ENCODE measurements at places on chromosomes 7 and 10.

DNA sequence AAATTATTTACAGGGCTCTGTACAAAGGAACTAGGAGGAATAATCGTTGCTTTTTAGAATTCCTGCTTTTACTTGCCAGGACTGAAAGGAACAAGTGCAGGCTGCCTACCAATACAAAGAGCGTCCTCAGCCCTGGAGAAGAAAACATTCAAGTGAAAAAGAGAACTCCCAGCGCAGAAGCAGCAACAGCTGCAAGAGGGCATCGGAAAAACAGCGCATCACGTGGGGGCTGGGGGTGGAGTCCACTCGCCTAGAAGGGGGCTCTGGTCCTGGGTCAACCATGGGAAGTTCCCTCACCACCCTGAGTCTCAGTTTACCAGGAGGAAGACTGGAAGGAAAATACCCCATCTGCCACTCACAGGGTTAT is 385 bp upstream of the C10orf90 start:
- DNase-seq, result no peak

DNA sequence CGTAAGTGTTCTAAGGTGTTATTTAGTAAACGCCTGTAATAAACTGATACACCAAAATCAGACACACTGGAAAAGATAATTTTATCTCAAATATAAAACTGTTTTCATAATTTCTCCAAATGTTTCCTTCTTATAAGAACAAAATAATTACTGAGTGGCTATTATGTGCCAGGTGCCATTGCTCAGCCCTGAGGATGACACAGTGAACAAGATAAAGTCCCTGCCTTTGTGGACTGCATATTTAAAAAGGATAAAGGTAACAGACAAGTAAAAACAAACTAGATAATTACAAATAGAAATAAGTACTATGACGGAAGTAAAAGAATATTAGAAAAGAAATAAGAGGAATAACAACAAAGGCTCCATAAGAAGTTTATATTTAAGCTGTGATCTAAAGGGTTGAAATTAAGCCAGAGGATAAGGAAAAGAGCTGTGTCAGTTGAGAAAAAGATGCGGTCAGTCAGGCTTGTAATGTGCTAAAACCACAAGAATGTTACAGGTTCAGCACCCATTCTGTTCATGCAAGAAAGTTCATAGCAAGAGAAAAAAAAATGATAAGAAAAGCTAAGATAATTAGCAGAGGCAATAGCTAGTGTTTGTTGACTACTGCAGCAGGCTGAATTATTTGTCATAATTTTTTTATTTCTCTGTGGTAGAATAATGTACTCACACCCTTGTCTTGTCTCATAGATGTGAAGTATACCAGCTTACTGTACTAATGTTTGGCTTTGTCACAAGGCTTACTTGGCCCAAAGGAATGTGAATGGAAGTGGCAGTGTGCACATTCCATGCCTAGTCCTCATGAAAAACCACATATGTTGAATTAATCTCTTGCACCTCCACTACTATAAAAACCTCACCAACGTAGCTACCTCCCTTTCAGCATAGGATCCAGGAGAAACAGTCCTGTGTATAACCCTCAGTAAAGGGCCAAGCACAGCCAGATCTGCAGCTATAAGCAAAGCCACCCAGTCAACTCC is 75.1 kb downstream of the CRPPA start:
- peak; percentile 97 for DNase-seq

GRCh38 chr10:34464591-34464990 is 350.5 kb downstream of the PARD3 start:
- no peak for DNase-seq

DNA sequence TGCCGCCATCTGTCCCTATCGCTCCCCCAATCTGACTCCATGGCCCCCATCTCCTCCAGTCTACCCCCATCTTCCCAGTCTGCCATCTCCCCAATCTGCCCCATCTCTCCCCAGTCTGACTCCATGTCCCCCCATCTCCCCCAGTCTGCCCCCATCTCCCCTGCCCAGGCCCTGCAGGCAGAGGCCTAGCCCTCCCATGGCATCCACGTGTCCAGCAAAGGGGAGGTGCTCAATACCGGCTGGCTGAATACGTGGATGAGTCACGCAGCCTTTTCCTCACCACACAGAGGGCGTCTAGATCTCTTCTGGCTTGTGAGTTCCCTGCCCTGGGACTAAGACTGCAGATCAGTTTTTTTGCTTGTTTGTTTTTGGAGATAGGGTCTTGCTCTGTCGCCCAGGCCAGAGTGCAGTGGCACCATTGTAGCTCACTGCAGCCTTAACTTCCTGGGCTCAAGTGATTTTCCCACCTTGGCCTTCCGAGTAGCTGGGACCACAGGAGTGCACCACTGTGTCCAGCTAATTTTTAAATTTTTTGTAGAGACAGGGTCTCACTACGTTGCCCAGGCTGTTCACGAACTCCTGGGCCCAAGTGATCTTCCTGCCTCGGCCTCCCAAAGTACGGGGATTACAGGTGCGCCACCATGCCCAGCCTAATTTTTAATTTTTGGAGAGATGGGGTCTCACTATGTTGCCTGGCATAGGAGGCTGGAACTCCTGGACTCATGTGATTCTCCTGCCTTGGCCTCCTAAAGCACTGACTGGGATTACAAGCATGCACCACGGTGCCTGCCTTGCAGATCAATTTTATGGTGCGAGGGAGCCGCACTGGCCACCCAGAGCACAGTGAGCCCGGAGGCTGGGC is 15.3 kb upstream of the GPR146 start:
- peak; percentile 93 for DNase-seq

- no peak for DNase-seq
Measured at GRCh38 chr10:127737563-127738511, 852 bp downstream of the FOXI2 start.

- no peak for DNase-seq
Measured at GRCh38 chr10:127506094-127506493, 43.0 kb upstream of the NPS start.

- DNase-seq, result peak; percentile 79
Measured at GRCh38 chr10:129851941-129852640, 112.0 kb downstream of the EBF3 start.

GRCh38 chr10:110388687-110389052 is 84.0 kb upstream of the SMNDC1 start:
- DNase-seq, result no peak

- peak; percentile 59 for DNase-seq
Measured at GRCh38 chr7:31782411-31782991, 95.5 kb downstream of the PPP1R17 start.

- DNase-seq, result no peak
Measured at GRCh38 chr7:105911961-105912575, 35.7 kb upstream of the ATXN7L1 start.

- DNase-seq, result no peak
Measured at GRCh38 chr10:44309939-44310761, 74.7 kb downstream of the CXCL12 start.

GRCh38 chr10:118116715-118117449 is 70.1 kb upstream of the RAB11FIP2 start:
- peak; percentile 97 for DNase-seq

GRCh38 chr10:112919721-112920120 is 30.3 kb upstream of the TCF7L2 start:
- peak; percentile 74 for DNase-seq
